CD4-positive, alpha-beta T cell treated with Interleukin-4 for 4 hours (primary cell): ENCODE measurements at places on chromosomes 3 and 15.

DNA sequence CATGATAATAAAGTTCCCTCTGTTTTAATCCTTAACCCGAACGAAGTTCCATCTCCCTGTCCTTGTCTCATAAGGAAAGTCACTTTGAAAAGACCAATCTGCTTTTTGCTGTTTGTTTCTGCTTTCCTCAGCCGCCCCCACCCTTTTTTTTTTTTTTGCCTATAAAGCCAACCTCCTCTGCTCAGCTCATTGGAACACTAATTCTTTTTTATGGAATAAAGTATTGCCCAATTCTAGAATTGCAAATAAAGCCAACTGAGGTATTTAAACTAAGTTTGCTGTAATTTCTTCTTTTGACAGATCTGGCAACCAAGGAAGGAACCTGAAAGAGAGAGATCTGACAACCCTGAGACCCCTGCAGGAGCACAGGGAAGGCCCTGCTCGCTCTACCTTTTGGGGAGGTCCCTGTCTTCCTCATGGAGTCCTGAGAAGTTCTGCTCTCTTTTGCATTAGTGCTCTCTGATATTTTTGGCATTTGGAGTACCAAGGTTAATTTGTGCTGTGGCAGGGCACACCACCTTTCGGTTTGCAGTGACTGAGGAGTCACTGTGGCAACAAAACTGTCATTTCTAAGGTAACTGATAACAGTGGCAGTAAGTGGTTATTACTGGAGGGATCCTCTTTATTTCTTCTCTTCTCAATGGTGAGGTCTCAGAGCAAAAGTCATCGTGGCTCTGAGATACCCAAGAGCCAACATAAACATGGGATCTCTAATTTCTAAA is 35.2 kb upstream of the TRPM1 start:
- no peak for DNase-seq

DNA sequence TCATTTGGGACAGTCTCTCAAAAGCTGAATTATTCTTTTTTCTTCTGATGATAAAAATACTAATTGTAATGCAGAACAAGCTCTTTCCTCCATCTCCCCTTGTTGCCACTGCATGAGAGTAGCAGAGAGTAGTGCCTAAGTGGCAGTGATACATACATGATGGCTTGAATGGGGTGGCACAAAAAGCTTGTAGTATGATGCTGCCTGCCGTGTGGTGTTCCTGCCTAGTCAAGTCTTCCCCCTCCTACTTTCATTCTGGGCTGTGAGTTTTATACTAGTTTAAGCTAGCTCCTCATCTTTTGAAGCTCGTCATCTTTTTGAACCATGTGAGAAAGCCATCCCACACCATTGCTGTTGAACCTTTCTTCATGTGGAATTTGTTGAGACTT is 230.5 kb downstream of the NFKBIZ start:
- DNase-seq: no peak

DNA sequence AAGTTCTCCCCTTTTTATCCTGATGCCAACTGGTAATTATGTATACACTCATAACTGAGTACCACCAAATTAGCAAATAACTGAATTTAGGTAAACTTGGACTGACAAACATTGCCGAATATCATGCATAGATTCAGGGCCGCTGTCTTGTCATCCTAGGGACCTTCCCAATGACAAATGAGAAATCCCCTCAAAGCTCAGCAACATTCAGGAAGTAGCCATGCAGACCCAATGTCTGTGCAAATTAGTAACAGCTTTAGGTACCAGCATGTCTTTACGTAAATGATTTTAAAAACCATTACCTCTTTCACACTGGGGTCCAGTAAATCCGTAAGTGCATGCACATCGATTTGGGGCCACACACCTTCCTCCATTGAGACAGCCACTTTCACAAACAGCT is 49.5 kb downstream of the FBN1 start:
- no peak for DNase-seq

- no peak for DNase-seq
These were observed 1.3 kb downstream of the ACTR8 start for GRCh38 chr3:53880396-53881345.

- no peak for DNase-seq
These were observed 174.2 kb upstream of the ATP10A start for GRCh38 chr15:26037369-26037768.

DNA sequence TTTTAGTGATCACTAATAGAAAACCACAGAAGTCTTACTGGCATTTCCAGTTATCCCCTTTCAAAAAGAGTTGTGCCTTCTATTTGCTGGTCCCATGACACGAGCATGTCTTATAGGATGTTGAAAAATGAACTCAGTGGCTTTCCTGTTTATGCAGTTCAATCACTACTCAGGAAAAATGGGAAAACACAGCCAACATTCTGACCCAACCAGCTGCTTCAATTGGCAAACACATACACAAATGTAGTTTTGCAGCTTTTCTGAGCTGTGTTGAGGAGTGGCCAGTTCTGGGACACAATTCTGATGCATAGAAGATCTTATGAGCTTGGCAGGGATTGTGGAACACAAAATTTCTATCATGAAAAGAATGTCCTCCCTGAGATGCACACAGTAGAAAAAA is 40.3 kb downstream of the FSTL1 start:
- DNase-seq: no peak

GRCh38 chr15:66323312-66323928 is 30.1 kb downstream of the DIS3L start:
- no peak for DNase-seq

GRCh38 chr15:25582886-25583285 is 144.1 kb upstream of the UBE3A start:
- DNase-seq: no peak

DNA sequence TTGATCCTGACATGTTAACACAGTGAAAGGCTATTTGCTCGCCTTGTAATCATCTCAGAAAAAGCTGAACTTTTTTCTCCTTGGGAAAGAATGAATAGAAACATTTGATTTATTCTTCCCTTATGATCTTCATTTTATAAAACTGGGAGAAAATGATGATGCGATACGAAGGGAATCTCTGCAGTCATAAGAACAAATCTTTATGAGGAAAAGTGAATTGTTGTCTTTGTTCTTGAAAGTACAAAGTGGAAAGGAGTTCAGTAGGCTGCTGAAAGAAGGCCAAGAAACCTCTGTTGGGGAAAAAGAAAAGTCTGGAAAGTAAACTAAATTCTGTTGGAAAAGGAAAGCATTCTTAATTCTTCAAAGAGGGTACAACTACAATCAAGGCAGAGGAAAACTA is 248.8 kb downstream of the NSUN3 start:
- DNase-seq: no peak
